ENCODE measurements at places on chromosomes 12 and 14.

DNA sequence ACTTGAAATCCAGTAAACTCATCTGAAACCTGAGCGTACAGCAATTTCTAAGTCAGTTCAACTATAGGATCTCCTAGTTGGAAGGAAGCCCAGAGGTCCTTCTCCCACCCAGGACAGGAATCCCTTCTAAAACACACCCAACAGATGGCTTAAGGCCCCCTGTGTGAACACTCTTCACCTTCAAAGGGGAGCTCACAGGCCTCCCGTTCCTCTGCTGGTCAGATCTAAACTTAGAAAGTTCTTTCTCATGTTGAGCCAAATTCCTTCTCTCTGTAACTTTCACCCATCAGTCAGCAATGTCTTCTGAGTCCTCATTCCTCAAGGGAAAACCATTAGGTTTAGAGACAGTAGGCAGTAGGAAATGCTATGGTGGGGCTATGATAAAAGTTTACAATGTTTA, 355.2 kb downstream of the PCNX1 start:
- DNase-seq: no peak

DNA sequence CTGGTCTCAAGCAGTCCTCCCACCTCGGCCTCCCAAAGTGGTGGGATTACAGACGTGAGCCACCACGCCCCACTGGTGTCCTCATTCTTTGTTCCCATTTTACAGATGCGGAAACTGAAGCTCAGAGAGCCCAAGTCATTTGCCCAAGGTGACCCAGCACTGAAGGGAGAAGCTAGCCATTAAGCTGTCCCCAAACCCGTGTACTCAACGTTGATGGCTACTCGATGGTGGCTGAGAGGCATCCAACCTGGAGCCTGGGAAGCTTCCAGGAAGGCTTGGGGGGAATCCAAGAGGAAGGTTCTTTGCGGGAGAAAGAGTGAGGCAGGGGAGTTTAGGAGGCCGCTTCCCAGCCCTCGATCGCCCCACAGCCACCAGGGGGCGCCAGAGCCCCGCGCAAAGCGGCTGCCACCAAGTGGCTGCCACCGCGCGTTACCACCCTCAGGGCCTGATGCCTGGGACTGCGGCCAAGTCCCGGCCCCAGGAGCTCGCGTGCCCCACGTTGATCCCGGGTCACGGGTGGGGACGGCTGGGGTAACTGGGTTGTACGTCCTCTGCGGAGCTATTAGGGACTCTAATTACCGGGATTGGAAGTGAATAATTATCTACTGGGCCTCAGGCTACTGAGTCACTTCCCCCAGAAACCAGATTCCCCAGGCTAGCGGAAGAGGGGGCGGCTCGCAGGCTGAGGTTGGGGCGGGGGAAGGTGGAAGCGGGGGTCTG, 8.8 kb upstream of the SH2B3 start:
- peak; percentile 60 for DNase-seq

GRCh38 chr14:76941544-76941943, 87.0 kb downstream of the IRF2BPL start:
- no peak for DNase-seq

- peak; percentile 2 for DNase-seq
These were observed 37.8 kb downstream of the PHETA1 start for GRCh38 chr12:111330800-111331752.

- DNase-seq: peak; percentile 46
These were observed 660 bp upstream of the HCFC2 start for GRCh38 chr12:104063712-104064030.

DNA sequence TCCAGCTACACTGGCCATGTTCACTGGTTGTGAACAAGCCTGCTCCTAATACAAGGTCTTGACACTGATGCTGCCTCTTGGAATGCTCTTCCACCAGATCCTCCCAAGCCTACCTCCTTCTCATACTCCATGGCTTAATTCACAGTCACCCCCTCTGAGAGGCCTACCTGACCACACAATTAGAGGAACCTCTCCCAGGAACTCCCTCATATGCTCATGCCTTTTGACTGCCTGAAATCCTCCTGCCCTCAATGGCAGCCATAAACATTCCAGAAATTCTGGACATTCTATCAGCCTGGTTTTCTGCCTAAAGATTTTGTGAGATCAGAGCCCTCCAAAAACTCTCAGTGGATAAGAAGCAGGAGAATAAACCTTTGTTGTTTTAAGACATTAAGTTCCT, 340.2 kb downstream of the C12orf75 start:
- DNase-seq: no peak

- DNase-seq: no peak
These were observed 133.8 kb upstream of the MGAT4C start for GRCh38 chr12:86389949-86390348.

- DNase-seq: no peak
These were observed 27.1 kb upstream of the PLD4 start for GRCh38 chr14:104897330-104898194.

GRCh38 chr12:7151532-7151931, 21.4 kb downstream of the CLSTN3 start:
- DNase-seq: no peak

DNA sequence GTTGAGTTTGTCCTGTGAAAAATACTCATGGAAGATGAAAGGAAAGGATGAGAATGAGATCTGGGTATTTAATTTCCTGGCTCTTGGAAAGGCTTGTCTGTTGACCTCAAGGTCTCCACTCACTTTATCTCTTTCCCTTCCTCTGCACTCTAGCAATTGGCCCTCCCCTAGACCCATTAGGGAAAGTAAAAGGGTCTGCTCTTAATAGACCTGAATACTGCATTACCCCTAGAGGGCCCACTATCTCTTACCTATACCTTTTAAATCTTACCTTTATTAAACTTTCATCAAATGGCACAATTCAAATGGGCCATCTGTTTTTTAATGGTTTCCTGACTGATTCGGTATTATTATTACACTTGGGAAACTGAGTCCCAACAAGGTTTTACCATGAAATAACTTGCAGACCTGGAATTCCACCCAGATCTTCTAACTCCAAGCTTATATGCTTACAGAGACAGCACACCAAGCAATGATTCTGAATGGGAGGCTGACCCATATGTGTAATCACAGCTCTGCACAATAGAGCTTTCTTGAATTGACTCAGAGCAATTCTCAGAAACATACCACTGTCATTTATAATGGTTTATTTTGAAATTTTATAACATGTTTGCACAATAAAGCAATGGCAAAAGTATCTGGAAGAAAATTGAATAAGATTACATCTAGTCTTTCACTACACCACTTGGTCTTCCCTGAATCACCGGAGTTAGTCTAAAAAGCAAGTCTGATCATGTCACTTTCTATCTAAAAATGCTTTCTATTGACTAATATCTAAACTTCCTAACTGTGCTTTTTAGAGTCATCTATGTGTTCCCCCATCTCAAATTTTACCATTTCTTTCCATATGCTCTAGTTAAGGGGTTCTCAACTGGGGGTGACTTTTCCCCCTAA, 618.5 kb downstream of the NRXN3 start:
- no peak for DNase-seq

GRCh38 chr12:50551866-50552265, 47.1 kb downstream of the DIP2B start:
- no peak for DNase-seq

- no peak for DNase-seq
These were observed 224.2 kb downstream of the KCNC2 start for GRCh38 chr12:74985293-74985985.

DNA sequence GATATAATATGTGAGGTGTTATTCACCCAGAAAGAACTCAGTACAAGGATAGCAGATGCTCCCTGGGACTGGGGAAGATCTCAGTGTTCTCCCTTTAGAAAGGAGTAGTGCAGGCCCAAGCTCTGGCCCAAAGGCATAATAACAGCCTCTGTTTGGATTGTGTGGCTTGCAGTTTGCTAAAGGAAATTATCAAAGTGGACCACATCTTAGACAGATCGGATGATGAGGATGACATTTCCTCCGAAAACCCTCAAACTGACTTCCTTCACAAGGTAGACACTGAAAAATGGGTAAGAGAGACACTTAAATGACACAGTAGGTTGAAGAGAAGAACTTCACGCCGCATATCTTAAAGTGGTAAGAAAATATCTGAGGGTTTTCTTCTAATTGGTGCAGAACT, 26.1 kb downstream of the SMCO2 start:
- no peak for DNase-seq

- DNase-seq: no peak
These were observed 63.4 kb upstream of the FBRSL1 start for GRCh38 chr12:132426349-132427173.

- no peak for DNase-seq
These were observed 251.5 kb upstream of the FBXO33 start for GRCh38 chr14:39683691-39684260.

DNA sequence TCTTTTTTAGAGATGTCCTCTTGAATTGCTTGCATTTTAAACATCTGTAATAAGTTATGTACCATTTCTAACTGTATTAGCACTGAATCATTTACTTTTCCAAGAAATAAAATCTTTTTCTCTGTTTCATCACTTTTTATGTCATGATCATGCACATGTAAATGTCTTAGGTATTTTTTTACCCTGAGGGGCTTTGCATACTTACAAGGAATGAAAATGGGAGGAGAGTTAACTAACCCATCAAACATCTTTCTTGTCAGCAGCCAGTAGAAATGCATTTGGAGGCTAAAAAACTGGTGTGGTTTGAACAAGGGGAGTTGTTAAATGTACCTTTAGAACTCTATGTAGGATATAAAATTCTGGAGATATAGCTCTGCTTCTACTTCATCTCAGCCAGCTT, 1080.3 kb downstream of the GALC start:
- no peak for DNase-seq

DNA sequence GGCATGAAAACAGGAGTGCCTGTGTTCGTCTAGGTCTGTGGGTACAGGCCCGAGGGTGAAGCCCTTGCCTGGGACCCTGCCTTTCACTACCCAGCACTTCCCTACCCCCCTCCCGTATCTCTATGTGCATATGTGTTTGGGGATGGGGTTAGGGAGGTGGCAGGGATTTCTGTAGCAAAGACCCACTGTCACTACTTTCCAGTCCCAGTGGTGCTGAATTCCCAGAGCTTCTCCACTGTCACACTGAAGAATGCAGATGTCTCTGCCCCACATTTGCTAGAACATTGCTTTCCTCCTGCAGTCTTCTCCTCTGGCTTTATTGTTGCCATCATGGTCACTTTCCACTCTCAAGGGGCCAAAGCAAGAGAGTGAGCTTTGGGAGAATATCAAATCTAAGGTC, 203.9 kb downstream of the MYRFL start:
- DNase-seq: no peak

DNA sequence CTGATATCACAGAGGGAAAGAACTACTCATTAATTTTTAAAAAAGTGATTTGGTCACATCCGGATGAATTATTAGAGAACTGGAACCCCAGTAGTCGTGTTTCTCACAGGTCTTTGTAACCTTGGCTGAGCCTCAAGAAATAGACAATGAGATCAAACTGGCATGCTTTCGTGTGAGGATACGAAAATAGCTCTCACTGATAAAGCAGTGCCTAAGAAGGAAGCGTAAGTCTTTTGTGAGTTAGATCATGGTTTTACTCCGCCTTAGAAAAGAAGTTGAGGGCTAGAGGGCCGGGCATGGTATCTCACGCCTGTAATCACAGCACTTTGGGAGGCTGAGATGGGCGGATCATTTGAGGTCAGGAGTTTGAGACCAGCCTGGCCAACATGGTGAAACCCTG, 33.8 kb upstream of the GALNT16 start:
- no peak for DNase-seq

- DNase-seq: no peak
These were observed 66.3 kb upstream of the AMN start for GRCh38 chr14:102856179-102856578.

DNA sequence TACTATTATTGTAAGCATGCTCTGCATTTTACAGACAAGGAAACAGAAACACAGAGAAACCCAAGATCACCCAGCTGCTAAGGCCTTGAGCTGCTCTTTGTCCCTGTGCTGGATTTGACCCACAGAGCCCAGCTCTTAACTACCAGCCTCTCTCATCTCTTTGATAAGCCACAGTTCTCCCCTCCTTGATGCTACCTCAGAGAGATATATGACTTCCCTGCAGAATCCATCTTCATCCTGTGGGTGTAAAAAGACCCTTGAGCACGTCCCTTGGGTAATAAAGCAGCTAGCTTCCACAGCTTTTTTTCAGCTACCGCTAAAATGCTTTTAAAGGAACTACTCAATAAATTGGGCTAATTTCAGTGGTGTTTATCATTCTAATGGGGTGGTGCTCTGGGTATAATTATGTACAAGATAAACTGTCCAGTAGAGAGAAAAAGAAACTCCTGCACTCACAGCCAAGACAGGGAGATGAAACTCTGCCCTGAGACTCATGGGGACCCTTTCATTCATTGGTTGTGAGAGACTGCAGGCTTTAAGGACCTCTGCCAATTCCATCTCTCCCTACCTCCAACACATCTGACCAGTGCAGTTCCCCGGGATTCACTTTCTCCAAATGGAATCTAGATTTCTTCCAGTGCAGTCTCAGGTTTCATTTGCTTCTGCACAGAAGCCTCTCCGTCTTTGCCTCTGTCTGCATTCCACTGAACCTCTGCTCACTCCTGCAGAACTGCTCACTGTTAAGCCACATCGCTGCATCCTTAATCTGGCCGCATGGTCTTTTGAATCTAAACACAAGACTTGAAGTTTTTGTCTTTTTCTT, 24.7 kb upstream of the NTF3 start:
- peak; percentile 28 for DNase-seq

GRCh38 chr12:111201036-111201435, 167.9 kb downstream of the PHETA1 start:
- peak; percentile 81 for DNase-seq

GRCh38 chr14:77143071-77143470, 1.5 kb upstream of the ZDHHC22 start:
- DNase-seq: no peak

- no peak for DNase-seq
These were observed 42.2 kb downstream of the SUDS3 start for GRCh38 chr12:118418385-118419057.

DNA sequence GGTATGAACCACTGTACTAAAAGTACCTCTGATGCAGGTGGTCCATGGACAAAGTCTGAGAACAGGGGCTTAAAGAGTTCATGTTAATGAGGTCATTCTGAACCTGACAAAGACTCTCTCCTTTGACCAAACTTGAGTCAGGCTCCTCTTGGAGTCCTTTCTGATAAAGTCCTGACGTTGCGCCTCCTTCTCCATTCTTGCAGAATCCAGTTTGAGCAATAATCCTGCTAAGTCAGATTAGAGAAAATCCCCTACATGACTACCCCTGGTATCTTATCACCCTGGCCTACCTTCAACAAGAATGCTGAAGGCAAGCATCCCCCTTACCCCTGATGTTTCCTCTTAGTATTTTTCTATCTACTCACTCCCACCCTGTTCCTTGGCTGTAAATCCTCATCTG, 46.0 kb upstream of the ISM2 start:
- DNase-seq: no peak

DNA sequence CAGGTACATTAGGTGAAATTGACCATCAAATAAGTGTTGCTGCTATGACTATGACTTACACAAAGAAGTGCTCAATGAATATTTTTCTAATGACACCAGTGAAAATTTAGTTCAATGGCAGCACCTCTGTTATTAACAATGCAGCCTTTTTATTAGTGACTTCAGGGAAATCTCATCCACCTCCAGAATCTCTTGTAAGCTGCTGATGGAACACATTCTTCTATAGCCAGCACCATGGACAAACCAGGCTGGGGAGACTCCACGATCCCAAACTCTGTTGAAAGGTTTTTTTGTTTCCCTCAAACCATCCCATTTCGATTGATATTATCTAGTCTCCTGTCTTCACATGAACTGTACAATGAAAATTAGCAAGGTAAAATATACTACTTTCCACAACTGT, 265.9 kb downstream of the ITPR2 start:
- DNase-seq: no peak

- DNase-seq: no peak
These were observed 133.6 kb upstream of the DNM1L start for GRCh38 chr12:32545413-32545980.

- no peak for DNase-seq
These were observed 4.2 kb upstream of the PLEKHA5 start for GRCh38 chr12:19125325-19125724.
